Hippocampal formation (tissue), 2 donors: ENCODE measurements at places on chromosomes 7 and 10.

- no peak for DNase-seq
Observed at GRCh38 chr10:84938117-84938905, 609.9 kb downstream of the CCSER2 start.

GRCh38 chr7:129469930-129470329 is 32.4 kb upstream of the SMKR1 start:
- DNase-seq: no peak

DNA sequence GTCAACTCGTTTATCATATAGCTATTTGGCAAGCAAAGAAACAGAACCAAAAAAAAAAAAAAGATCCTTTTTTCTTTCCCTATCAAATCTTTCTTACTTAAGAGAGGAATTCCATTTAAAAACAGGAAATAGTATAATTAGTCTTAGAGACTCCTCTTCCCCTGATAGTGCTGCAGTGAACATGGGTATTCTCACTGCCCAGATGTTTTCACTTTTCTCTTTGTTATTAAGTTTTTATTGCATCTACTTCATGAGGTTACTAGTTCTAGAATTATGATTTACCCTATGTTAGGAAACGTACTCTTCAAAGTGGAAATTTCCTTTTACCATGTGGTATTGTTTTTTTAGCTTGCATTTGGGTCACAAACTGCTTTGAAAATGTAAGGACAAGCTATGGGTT is 8.5 kb downstream of the CASP2 start:
- no peak for DNase-seq

- DNase-seq: no peak
Observed at GRCh38 chr7:89908736-89909135, 245.5 kb upstream of the STEAP1 start.

GRCh38 chr7:29884399-29885272 is 78.3 kb downstream of the WIPF3 start:
- DNase-seq: no peak

- DNase-seq: no peak
Observed at GRCh38 chr7:95886501-95887090, 114.2 kb downstream of the DYNC1I1 start.

GRCh38 chr7:102306916-102307677 is 20.4 kb downstream of the SH2B2 start:
- no peak for DNase-seq

- no peak for DNase-seq
Observed at GRCh38 chr10:45256246-45256645, 59.2 kb downstream of the OR13A1 start.

DNA sequence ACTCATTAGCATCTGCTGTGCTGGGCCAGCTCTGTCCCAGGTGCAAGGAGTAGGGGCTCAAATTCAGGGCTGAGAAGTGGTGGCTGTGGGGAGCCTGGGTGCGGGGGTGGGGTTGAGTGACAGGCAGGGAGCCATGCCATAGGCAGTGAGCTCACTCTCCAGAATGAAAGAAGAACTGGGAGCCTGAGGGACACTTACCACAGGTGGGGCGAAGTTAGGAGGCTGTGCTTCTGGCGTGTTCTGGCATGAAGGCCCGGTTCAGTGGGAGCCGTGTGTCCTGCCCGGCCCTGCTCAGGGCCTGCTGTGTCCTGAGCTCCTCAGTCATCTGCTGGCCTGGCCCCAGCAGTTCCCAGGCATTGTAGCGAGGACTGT is 62.5 kb downstream of the MKI67 start:
- no peak for DNase-seq
